ENCODE measurements at places on chromosomes 2 and 18.

GRCh38 chr18:69945220-69946114 lies 2.2 kb downstream of the CD226 start:
- DNase-seq, result peak; percentile 22

- no peak for DNase-seq
These were observed 810.3 kb upstream of the SALL3 start for GRCh38 chr18:78169174-78169864.

DNA sequence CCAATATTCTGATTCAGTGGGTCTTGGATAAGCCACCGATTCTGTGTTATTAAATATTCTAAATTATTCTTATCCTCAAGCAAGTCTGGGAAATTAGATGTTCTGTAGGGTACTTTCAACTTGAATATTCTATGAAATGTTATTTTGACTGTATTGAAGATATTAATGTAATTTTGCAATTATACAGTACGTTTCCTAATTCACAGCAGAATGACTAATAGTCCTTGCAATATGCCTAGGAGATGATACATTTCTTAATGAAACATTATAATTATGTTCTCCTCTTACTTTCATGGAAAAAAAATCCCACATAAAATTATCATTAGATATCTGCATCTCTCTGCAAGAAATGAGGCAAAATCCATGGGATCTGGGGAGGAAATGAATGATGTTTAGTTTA lies 46.2 kb upstream of the PLA2R1 start:
- DNase-seq, result no peak

DNA sequence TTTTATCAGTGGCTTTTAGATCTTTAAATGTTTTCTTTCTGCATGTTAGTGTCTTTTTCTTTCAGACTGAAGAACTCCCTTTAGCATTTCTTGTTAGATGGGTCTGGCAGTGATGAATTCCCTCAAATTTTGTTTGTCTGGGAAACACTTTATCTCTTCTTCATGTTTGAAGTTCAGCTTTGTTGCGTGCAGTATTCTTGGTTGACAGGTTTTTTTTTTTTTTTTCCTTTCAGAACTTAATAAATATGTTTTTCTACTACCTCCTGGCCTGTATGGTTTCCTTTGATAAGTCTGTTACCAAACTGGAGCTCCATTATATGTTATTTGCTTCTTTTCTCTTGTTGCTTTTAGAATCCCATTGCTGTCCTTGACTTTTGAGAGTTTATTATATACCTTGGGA lies 89.8 kb upstream of the ACKR3 start:
- no peak for DNase-seq

DNA sequence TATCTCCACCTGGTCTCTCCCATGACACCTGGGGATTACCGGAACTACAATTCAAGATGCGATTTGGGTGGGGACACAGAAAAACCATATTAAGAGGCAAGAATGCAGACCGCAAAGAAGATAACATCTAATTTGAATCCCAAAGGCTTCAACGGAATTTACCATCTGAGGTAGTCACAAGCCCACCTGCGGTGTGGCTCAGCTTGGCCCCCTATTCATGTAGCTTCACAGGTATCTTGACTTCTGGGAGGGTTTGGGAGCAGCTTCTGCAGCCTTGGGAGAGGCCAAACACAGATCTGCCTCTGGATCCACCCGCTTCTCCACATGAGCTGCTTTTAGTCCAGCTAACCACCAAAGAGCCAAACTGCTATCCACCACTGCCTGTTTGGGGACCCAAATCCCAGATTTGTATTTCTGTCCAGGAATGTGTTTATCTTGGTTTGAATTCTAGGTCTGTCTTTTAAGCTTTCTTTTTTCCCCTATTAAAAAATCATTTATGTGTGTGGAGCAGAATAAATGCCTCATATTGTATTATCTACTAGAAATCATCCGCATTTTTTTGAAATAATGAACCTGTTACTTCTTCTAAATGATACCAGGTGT lies 247.6 kb downstream of the DLGAP1 start:
- DNase-seq, result no peak

- no peak for DNase-seq
These were observed 38.6 kb upstream of the YPEL5 start for GRCh38 chr2:30108192-30108591.

DNA sequence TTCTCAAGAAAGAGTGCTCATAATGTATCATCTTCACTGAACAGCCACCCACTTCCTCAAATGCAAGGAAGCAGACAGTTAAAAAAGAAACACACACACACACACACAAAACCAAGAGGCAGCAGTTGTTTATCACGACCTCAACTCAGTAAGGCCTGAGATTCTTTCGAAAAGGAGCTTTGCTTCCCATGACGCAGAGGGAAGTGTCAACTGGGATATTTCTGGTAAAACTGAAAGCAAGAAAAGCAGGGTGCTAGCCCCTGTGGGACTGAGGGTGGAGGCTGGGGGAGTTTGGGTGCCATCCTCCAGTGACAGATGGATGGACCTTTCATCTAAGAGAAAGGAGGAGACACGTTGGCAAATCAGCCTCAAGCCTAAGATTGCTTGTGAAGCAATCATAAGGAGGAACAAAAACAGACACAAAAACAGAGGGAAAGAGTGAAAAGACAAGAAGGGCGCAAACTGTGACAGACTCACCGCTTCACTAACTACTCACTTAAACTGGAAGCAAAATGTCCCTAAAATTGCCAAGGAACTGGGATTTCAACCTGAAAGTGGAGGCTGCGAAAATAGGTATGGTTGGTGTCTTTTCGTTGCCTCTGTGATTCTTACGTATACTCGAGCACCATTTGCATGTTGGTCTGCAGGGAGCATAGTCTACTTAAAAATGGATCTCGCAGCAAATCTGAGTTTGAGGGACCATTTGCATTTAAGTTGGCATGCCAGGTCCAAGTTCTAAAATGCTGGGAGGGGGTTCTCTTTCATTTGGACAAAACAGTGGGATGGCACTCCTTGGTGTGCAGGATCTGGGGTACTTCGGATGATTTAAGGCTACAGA lies at the start of gene ARHGAP25:
Gene ARHGAP25, plus strand, starts transcription at position 124 of the 838 bp plus-strand sequence. Its CDS starts 389 bp downstream, at position 513.
- DNase-seq, result peak; percentile 77

GRCh38 chr18:3117493-3118192 lies 102.1 kb downstream of the MYOM1 start:
- no peak for DNase-seq

- DNase-seq, result no peak
These were observed 5.1 kb upstream of the PPP1CB start for GRCh38 chr2:28746429-28747111.
